Activated CD8-positive, alpha-beta memory T cell treated with anti-CD3 and anti-CD28 coated beads, Interleukin-2, amount 50 U/mL, for 4 hours (primary cell): ENCODE measurements at places on chromosomes 3 and 15.

DNA sequence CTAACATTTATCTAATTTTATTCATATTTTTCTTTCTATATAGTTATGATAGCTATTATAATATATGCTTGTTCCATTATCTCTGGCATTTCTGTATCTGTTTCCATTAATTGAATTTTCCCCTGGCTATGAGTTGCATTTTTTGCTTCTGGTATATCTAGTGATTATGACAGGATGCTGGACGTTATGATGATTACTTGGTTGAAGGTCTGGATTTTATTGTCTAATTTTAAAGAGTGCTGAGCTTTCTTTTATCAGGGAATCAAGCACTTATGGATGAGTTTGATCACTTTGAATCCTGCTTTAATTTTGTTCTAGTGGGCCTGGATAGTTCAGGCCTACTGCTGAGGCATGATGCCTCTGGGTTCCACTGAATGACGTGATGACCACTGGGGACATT lies 229.7 kb downstream of the CBLB start:
- no peak for DNase-seq

DNA sequence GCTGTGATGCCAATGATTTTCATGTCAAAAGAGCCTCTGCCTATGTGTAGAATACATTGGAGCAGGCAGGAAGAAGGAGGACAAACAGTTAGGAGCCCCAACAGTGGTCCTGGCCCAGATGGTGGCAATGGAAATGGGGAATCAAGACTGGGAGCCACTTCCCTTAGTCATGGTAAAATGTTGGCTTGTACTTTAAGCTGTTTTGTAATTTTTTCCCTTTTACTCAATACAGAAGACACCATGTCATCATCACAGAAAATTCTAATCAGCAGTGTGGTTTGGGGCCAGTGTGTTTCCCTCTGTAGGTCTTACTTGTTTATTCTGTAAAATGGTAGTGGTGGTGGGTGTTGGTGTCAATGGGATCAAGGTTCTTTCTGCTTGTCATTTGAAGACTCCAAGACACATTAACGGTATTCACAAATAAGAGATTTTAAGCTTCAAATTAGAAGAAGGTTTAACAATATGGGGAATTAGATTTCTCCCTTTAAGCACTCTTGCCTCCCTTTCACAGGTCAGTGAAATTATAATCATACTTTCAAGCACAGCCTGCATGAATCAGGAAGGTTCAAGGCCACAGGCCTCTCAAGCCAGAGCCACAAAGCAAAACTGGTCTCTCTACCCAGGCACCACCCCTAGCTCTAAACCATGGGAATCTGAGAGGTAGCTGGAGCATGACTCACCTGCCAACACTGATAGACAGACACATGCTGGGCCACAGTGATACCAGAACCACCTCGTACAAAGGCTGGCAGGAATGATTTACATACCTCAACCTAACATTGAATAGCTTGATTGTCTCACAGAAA lies 24.9 kb downstream of the SIAH2 start:
- DNase-seq: no peak

- DNase-seq: no peak
Measured at GRCh38 chr3:19476281-19476680, 328.0 kb downstream of the KCNH8 start.

DNA sequence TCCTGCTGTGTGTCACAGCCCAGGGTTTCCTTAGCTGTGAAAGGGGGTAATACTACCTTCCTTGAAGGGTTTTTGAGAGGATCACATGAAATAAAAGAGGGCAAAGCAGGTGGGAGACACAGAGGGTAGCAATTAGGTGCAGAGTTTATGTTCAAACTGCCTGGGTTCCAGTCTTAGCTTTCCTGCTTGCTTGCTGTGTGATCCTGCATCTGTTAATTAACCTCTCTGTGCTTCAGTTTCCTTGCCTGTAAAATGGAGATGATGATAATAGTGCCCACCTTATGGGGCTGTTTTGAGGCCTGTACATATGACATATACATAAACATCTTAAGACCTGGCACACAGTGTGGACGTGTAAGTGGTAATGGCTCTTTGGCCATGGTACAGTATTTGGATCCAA lies 35.0 kb downstream of the SPSB4 start:
- DNase-seq: no peak

DNA sequence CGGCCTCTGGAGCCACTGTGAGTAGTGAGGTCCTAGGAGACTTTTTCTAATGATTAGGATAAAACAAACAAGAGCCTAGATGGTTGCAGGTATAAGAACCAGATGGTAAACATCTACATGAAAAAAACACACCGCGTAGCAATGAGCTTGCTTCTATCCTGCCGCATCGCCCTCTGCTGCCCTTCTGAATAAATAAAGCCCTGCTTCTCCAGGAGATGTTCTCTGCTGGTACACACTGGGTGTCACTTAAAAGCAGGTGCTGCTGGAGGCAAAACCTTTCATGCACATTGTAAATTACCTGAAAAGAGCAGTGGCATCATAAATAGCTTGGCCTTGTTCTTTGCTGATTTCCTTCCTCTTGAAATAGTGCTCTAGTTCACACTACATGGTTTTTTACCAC lies 164.4 kb upstream of the TOPAZ1 start:
- DNase-seq: no peak

GRCh38 chr3:122273498-122273897 lies 51.5 kb upstream of the CSTA start:
- DNase-seq: no peak

GRCh38 chr3:149114458-149114857 lies 15.0 kb upstream of the HPS3 start:
- DNase-seq: no peak

DNA sequence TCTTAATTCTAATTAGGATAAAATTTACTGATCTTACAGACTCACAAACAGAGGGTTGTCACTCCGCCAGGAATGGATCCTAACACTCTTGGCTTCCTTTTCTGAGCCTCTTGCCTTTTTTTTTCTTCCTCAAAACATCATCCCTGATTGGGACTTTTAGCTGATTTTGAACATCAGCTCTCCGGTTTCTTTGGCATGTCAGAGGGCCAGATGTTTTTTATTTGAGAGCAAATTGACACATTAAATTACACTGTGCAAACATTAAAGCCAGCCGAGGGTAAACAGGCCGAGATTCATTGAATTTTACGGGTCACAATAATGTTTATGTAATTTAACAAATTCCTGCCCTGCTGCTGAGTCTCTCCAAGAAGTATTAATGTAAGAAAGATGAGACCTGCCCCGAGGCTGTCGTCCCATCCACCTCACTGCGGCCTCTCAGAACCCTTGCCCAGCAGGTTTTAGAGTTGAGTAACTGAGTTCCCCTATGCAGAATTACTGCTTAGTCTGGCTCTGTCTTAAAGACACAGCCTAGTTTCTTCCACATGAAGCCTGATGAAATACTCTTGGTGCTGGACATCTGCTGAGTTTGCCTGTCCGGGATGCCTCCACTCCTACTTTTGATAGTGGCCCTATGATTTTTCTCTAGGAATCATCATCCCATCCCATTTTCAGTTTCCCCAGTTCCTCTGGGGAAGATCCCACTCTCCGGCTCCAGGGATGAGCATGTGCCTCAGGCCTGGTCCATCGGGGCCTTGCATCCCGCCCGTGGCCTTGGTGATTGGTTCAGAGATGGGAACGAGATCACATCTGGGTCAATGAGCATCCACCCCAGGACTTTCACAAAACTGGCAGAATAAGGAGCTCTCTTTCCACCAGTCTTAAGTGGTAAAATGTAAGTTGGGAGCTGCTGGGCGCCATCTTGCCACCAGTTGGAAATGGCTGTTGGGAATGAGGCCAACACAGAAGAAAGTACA lies 226.6 kb upstream of the TLE3 start:
- no peak for DNase-seq
